ENCODE measurements at places on chromosomes 7 and 10.
A peak's percentile ranks its signal among the peaks of the same experiment; 100 is the strongest.

GRCh38 chr10:90592638-90593302 lies 265.1 kb downstream of the HTR7 start:
- DNase-seq = peak; percentile 74

DNA sequence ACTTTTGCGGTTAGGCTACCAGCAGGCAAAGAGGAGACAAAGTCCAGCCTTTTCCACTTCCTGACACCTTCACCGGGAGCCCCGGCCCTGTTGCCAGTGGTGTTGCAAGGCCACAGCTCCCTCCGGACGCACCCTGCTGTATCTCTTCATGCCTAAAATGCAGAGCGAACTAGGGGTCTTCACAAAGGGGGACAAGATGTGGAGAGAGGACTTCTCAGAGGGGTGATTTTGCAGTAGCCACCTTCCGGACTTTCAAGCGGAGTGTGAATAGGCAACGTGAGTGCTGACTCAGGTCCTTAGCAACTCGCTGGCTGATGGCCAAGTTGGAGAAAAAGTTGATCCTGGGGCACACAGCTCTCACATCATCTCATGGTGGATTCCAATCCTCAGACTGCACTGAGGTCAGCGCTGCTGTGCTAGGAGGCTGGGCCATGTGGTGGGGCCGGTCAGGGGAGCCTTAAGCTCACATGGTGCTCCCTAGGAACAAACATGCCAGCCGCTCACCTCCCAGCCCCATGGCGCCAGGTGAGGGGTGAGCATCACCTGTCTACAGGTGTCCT lies 166.3 kb downstream of the LCOR start:
- DNase-seq = peak; percentile 71

GRCh38 chr10:48416584-48417232 lies 110.2 kb downstream of the MAPK8 start:
- no peak for DNase-seq

DNA sequence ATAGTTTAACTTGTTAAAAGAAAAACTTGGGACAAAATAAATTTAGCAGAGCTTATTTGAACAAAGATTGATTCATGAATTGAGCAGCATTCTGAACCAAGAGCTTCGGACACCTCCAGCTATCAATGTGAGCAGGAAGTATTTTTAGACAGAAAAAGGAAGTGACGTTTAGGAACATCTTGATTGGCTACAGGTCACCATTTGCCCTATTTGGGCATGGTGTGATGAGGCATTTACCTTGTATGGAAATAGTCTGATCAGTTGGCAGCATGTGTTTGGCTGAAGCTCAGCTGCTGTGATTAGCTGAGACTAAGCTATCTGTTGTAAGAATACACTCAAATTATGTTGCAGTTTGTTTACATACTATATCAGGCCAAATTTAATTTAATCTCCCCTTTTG lies 185.1 kb downstream of the ATRNL1 start:
- no peak for DNase-seq

- no peak for DNase-seq
Measured at GRCh38 chr10:44397476-44398225, 12.8 kb upstream of the CXCL12 start.

DNA sequence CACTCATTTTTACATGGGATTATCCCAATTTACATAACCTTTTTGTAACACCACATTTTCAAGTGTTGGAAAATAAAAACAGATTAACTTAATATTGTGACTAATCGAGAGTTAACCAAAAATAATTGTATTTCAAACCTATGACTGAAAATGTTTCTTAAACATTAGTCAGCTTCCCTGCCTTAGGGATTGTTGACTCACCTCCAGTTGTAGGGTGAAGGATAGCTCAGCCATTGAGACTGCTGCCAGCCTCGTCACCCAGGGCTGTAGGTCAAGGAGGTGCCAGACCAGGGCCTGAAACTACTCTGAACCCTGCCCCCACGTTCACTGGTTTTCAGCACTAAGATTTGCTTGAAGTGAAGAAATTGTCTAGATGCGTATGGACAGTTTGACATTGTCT lies 351.2 kb downstream of the GFRA1 start:
- DNase-seq = peak; percentile 41

DNA sequence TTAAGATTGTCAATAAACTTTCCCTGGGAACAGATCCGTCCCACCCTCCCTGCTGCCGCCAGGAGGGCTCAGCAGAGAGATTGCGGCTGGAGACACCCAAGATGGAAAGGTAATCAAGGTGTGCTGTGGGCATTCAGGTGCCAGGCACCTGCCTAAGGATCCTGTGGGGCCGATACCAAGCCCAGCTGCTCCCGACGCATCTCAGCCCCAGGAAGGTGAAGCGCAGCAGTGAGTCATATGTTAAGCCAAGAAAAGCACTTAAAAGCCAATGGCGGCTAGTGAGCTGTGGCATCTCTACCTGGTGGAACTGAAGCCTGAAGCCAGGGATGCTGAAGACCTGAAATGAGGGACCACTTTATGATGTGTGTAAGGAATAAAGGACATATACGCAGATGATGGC lies 6.1 kb downstream of the WDR86 start:
- DNase-seq = no peak

GRCh38 chr10:59971915-59972314 lies 65.6 kb upstream of the CCDC6 start:
- DNase-seq = peak; percentile 12

DNA sequence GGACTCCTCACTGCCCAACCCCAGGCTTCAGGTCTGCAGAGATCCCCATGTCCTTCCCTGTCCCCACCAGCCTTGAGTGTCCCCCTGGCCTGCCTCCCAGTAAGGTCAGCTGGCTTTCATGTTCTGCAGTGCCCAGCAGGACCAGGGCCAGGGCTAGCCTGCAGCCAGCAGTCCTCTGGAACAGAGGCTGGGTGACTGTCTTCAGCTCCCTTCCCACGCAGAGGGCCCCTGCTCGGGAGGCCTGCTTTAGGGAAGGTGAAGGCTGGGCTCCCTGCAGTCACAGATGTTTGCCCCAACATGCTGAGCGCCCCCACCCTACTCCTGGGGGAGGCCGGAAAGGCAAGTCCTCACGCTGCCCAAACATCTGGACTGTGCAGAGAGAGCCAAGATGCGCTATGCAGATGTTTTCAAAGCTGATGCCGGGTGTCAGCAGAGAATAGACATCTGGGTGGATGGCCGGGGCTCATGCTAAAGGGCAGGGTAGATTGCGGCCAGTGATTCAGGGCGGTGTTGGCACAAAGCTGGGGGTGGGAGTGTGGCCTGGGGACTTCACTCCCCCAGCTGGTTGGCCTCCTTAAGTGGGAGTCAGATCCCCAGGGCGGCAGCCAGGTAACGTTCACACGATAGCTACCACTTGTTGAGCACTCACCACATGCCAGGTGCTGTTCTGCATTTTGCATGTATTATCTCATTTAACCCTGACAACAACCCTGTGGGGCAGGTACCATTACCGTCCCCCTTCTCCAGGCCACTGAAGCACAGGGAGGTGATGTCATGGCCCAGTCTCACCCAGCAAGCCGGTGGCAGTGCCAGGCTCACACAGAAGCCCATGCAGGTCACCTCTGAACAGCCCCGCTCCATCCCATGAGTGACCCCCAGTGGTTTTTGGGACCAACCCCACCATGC lies 71.2 kb upstream of the COL13A1 start:
- DNase-seq = no peak

GRCh38 chr7:16063716-16064675 lies 357.3 kb downstream of the CRPPA start:
- DNase-seq = peak; percentile 82

DNA sequence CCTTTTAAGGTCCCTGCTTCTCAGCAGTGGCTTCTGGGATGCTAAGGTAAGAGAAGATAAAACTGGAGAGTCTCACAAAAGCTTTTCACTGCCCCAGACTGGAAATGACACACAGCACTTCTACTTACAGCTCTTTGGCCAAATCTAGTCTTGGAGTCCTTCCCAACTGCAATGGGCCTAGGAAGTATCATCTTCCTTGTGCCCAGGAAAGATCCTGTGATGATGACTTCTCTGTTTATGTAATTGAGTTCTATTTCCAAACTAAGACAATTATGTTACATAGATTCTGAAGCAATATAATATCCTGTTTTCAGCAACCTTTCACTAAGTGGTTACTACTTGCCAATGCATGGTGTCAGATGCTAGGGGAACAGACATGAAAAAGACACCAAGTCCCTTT lies 234.1 kb downstream of the PTEN start:
- no peak for DNase-seq

- no peak for DNase-seq
Measured at GRCh38 chr10:96579133-96579532, 7.7 kb downstream of the TM9SF3 start.

- DNase-seq = peak; percentile 57
Measured at GRCh38 chr7:12709726-12710502, 22.5 kb downstream of the ARL4A start.

- no peak for DNase-seq
Measured at GRCh38 chr7:31857172-31857571, 170.2 kb downstream of the PPP1R17 start.

DNA sequence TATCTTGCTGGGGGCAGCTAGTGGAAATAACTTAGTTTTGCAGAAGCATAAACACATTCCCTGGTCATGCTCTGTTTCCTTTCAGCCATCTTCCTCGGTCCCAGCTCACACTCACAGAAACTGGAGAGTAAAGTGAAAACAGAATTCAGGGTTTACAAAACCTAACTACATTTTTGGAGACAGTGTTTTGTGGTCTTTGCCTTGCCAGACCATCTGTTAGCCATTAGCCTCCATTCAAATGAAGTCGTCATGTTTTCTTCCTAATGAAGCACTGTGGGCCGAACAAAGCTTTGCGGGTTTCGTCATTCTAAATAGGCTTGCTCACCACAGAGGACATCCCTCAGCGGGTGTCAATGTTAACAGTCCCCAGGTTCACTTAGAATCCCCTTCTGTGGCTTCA lies 214.6 kb upstream of the TMEM72 start:
- peak; percentile 95 for DNase-seq

GRCh38 chr10:95196046-95196445 lies 2.0 kb downstream of the ACSM6 start:
- no peak for DNase-seq

DNA sequence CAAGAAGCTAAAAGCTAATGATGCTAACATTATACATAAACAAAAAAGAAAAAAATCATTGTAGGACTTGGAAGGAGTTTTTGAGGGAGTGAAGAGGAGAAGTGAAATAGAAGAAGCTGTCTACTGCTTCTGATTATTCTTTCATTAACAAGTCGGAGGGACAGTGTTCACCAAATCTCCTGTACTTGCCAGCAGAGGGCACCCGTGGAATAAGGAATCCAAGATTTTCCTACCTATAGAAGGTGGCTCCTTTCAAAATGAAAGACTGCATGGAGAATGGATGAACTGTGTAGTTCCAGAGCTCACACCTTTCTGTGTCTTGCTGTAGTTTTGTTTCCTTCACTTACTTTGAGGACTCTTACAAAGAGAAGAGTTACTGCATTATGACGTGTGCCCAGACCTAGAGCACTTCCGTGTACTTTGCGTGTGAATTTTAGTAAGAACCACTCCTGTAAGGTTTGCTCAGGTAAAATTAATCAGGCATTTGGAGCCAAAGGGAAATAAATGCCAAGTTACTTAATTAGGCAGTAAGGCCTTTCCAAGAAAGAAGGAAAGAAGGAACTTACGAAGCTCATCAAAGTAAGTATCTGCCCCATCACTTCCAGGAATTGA lies 145.1 kb downstream of the SEMA3D start:
- DNase-seq = peak; percentile 78

- no peak for DNase-seq
Measured at GRCh38 chr7:22694597-22695207, 32.3 kb upstream of the IL6 start.

- peak; percentile 53 for DNase-seq
Measured at GRCh38 chr7:105655067-105655466, 73.8 kb upstream of the EFCAB10 start.

DNA sequence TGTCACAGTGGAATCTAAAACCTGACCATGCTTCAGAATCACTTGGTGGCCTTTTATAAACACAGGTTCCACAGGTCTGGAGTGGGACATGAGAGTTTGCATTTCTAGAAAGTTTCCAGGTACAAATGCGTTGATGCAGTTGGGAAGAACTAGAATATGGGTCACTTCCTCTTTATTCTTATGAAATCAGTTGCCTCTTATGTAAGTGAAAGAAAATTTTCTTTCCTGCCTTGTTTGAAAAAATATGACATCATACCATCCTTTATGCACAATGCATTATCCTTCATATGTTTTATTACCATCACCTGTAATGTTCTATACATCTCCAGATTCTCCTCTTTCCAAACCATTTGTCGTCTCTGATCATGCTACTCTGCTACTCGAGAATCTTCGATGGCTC lies 44.0 kb downstream of the PLXNA4 start:
- no peak for DNase-seq

GRCh38 chr10:23171232-23171876 lies 20.8 kb upstream of the PTF1A start:
- peak; percentile 36 for DNase-seq

DNA sequence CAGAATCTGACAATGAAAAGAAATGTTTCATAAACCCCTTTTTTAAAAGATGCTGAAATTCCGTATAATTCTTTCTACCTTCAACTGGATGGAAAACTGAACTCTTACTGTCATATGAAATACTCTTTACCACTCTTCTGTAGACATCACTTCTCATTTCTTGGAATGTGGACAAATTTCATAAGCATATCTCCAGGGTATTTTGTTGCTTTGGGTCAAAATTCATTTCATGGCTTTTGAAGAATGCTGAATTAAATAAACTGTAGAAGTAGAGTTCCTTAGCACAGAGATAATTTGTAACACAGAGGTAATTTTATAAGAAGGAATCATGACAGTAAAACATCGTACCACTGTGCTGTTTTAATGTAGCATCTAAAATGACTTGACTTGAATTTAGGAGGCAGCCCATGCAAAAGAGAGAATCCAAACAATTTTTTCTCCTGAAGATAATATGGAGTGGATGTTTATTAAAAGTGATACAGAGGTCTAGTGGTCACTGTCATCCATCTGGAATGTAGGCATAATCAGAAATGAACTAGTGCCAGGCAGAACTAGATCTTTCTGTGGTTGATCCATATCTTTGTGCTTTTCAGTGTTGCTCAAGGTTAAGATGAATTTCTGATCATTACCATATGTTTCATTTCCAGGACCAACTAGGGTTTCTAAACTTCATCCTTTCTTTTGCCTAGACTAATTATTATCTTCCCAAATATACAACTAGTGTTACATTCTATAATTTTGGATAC lies 492.0 kb downstream of the KIF20B start:
- DNase-seq = peak; percentile 94

GRCh38 chr10:87764072-87764934 lies 53.7 kb downstream of the ATAD1 start:
- no peak for DNase-seq

DNA sequence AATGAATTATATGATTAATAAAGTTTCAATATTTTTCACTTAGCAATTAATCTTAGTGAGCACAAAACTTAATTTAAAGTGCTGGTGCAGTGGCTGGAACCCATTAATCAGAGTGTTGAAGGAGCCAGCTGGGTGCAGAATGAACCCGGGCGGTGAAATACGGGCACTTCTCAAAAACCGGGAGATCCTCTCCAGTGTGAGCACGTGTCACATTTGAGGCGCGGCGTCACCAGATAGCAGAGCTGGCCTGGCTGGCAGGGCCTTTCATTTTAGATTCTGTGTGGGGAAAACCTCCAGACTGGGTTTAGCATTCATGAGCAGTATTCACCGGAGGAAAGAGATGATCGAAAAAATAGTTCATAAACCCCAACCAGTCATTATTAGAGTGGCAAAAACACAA lies 34.5 kb upstream of the CTBP2 start:
- no peak for DNase-seq

- no peak for DNase-seq
Measured at GRCh38 chr7:117505238-117505637, 25.4 kb downstream of the CFTR start.
